AG09319 (cell line): ENCODE measurements at places on chromosomes 16 and 17.
A peak's percentile ranks its signal among the peaks of the same experiment; 100 is the strongest.

GRCh38 chr17:21300601-21301571 is 16.4 kb downstream of the MAP2K3 start:
- DNase-seq, result no peak

GRCh38 chr17:75407655-75408352 is 2.3 kb upstream of the GRB2 start:
- no peak for DNase-seq

DNA sequence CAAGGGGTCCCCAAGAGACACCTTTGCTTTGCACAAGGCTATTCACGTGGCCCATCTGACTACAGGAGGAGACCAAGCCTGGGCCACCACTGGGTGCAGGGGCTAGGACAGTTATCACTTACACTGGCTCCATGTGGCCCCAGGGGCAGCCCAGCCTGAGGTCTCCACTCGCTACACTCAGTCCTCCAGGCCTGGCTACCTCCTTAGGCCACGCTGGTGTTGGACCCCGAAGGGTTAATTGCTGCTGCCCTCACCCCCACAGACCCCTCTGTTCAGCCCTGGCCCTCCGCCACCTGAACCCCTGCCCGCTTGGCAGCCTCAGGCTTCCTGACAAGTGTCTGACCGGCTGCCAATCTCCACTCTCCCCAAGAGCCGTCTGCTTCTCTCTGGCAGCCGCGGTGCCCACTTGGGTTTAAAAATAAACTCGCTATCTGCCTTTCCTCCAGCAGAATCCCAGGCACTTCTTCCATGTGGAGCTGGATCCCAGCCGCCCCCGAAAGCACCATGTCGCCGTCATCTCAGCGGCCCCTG is 27.8 kb downstream of the ADAM11 start:
- DNase-seq, result no peak

- DNase-seq, result peak; percentile 16
These were observed 37.6 kb downstream of the CTU2 start for GRCh38 chr16:88743693-88744576.

- DNase-seq, result peak; percentile 89
These were observed 17.8 kb downstream of the SERPINF1 start for GRCh38 chr17:1779571-1780131.

GRCh38 chr16:86863609-86864008 is 285.3 kb downstream of the FOXL1 start:
- DNase-seq, result no peak

DNA sequence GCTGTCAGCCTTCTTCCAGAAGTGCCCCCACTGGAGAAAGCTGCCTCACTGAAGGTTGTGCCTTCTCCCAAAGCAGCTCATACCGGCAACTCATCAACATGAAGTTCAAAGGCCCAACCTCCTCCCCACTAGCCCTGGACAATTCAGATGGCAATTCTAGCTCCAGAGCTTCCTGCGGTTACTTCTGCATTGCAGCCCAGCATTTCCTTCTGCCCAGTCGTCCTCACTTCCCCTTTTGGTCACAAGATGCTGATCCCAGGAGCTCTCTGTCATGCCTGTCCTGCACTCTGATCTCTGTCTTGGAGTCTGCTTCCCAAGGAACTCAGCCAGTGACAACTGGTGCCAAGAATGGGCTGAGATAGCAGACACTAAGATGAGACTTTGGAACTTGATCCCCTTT is 178.2 kb upstream of the SOX9 start:
- DNase-seq, result no peak

GRCh38 chr17:44200478-44201155 is 933 bp upstream of the ATXN7L3 start:
- DNase-seq, result no peak

- no peak for DNase-seq
These were observed 722.0 kb downstream of the KCNJ2 start for GRCh38 chr17:70891306-70891705.

GRCh38 chr16:58551496-58551895 is 36.2 kb downstream of the SETD6 start:
- no peak for DNase-seq

GRCh38 chr17:4696437-4696805 is 7.5 kb downstream of the PELP1 start:
- no peak for DNase-seq

- no peak for DNase-seq
These were observed 560.8 kb downstream of the HS3ST4 start for GRCh38 chr16:26252598-26252997.

DNA sequence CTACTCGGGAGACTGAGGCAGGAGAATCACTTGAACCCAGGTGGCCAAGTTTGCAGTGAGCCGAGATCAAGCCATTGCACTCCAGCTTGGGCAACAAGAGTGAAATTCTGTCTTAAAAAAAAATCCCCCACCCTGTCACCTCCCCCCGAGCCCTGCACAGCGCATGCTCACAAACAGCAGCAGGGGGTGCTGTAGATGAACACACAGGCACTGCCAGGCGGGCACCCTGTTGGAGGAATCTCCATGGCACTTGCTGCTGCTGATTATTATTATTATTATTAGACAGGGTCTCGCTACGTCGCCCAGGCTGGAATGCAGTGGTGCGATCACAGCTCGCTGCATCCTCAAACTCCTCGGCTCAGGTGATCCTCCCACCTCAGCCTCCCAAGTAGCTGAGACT is 24.6 kb downstream of the FZD2 start:
- DNase-seq, result no peak

- no peak for DNase-seq
These were observed 2230.4 kb downstream of the TP53TG3F start for GRCh38 chr16:35689764-35690163.

DNA sequence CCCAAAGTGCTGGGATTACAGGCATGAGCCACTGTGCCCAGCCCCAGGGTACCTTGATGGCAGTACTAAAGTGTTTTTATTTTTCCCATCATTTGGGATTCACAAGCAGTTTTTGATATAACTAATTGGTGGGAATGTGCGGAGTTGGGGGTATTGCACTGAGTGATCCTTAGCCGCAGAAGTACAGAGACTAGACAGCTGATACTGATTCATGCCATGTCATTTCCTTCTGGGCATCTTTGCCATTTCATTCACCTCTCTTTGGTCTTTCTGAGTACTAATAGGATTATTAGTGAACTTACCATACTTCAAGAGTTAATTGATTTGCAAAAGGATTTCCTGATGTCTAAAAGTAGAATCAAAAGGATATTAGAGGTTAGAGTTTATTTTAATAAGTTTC is 9.7 kb downstream of the NMT1 start:
- DNase-seq, result no peak

DNA sequence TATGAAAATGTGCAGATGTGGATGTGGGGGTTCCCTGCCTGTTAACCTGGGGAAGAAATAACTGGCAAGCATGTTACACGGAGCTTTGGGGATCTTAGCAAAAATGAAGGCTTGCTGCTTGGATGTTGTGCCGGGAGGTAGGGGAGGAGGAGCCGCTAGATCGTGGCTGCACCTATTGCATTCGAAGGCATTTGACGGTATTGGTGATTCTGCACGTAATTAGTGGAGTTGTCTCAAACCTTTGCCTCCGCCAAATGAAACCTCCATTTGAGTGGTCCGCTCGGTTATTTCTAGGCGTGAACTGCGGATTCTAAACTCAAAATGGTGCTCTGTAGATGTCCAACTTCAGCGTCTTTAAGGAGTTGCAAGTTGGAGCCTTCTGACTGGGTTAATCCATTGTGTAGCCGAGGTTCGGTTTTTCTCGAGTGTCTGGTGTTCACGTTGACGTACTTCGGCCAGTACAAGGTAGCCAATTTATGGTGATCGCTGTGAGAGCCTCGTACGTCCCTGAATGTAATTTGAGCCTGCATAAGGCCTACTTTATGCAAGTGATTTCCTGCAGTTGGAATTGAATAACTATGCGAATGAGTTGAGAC is 1.5 kb downstream of the TNRC6C start:
- DNase-seq, result no peak

DNA sequence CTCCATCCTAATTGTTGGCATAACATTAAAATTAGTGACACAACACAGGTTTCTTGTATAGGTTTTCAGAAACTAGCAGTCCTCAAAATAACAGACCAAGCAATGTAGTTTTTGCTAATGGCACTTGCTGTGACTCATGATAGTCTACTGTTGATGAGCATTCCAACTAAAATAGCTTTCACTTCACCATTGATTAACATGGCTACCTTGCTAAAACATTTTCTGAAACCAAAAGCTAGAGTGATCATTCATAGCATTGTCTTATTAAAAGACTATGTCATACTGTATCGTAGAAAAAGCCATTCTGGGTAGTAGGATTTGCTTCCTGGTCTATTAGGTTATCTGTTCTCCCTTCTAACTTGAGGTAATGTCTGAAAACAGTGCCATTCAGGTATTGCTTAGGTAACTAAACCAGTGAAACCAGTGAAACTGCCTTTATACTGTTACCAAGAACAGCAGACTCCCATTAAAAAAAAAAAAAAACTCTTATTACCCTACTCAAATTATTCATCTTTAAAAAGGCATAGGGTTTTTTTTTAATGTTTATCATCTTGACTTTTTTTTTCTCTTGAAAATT is 2.5 kb upstream of the CLTC start:
- DNase-seq, result no peak

- no peak for DNase-seq
These were observed 20.0 kb downstream of the HS3ST3B1 start for GRCh38 chr17:14320734-14321475.

DNA sequence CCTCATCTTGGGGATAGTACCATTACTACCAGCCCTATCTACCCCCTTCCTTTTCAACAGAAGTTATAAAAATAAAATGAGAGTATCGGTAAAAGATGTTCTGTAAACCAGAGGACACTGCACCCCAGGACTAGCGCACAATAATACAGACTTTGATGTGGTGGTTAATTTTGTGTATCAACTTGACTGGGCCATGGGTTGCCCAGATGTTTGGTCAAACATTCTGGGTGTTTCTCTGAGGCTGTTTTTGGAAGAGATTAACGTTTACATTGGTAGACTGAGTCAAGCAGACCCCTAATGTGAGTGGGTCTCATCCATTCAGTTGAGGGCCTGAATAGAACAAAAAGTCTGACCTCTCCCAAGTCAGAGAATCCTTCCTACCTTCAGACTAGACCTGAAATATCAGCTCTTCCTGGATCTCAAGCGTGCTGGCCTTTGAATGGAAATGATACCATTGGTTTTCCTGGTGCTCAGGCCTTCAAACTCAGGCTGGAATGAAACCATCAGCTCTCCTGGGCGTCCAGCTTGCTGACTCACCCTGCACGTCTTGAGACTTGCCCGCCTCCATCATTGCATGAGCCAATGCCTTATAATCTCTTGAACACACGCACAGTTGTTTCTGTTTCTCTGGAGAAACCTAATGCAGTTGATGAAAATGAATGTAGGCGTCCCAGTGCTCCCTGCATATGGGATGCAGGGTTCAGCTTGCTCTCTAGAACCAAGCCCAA is 10.1 kb downstream of the MRM1 start:
- peak; percentile 84 for DNase-seq

GRCh38 chr17:50649042-50649908 is 14.6 kb downstream of the ABCC3 start:
- no peak for DNase-seq

DNA sequence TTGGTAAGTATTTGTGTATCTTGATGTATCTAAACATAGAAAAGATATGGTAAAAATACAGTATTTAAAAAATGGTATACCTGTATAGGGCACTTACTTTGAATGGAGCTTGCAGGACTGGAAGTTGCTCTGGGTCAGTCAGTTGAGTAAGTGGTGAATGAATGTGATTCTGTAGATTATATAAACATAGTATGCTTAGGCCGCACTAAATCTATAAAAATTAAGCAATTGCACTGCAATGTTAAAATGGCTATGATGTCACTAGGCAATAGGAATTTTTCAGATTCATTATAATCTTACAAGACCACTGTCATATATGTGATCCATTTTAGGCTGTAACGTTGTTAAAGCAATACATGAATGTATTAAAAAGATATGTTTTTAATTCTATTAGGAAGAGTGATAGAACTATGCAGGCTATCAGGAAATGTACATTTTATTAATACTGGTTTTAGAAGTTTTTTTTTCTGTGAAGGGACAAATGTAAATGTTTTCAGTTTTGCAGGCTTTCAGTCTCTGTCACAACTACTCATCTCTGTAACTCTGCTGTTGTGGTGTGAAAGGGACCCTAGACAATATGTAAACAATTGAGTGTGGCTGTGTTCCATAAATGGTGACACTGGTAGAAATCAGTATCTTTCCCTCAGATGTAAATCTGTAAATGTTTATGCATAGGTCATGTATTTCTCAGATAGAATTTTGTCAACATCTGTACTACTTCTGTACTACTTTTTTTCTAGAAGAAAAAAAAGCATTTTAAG is 10.5 kb downstream of the CBFB start:
- no peak for DNase-seq

DNA sequence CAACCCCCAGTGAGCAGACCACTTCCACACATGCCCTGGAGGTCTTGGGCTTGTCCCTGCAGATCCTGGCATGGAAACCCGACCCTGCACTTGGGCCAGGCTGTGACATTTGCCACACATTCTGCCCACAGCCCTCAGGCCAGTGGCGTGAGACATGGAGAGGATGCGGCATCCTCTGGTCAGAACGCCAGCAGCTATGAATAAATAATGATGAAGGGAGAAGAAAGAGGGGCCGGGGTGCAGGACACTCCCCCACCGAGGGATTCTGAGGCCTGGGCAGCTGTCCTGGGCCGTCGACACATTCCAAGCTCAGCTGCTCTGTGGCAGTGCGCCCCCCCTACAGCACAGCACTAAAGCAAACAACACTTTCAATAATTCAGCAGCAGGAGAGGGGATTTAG is 148.8 kb downstream of the ENGASE start:
- DNase-seq, result no peak

- DNase-seq, result no peak
These were observed 227.3 kb downstream of the HS3ST3A1 start for GRCh38 chr17:13374203-13375143.

DNA sequence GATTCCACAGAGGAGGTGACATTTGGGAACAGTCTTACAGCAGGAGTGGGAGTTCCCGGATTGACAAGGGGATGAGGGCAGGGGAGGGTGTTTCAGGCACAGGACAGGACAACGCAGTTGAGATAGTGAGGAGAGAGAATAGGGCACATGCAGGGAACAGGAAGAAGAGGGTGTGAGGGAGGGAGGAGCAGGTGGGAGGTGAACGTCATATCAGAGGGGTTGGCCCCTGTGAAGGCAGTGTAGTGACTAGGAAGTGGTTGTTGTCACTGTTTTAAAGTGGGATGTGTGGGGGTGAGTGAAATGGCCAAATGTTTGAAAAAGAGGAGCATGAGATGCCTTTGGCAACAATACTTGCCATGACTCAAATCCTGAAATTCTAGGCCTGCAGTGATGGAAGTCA is 12.2 kb downstream of the PRKCB start:
- no peak for DNase-seq

DNA sequence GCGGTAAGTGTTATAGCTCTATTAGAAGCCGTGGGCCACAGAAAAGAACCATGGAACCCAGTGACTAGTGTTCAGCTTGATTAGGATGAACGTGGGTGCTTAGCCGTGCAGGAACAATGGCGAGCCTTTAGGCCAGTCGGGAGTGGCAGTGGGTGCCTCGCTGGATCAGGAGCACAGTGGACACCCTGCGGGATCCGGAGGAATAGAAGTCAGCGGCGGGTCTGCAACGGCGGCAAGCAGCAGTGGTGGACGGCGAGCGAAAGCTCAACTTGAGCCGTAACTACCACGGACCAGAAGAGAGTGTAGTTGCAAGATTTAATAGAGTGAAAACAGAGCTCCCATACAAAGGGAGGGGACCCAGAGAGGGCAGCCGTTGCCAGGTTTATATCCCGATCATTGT is 37.3 kb upstream of the CDH15 start:
- no peak for DNase-seq

- DNase-seq, result no peak
These were observed 336.2 kb downstream of the XYLT1 start for GRCh38 chr16:17134586-17134985.
